ENCODE measurements at places on chromosomes 2 and 18.

- DNase-seq = no peak
These were observed 246.4 kb downstream of the VAPA start for GRCh38 chr18:10160251-10160650.

GRCh38 chr18:73944715-73945114, 202.9 kb downstream of the FBXO15 start:
- DNase-seq = no peak

GRCh38 chr2:38430597-38431207, 53.6 kb upstream of the ATL2 start:
- DNase-seq = no peak

DNA sequence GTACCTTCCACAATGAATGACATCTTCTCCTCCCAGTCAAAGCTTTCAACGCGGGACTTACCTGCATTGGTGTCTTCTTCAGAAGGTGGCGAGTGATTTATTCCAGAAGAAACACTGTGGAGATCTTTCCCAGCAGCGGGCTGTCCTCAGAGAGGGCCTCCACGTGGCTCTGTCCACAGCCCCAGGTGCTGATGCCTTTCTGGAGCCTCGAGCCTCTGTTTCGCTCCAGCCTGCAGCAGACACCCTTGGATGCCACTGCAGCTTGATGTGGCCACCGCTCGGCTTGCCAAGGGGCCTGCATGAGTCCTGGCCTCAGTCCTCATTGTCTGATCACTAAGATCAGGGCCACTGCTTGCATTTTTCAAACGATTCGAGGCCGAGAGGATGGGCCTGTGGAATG, 46.6 kb upstream of the GALR1 start:
- DNase-seq = no peak

Measured in AML-193 (cell line).